Stimulated activated CD4-positive, alpha-beta T cell treated with anti-CD3 and anti-CD28 coated beads, Interleukin-15, amount 100 ng/mL, for 1 hour (primary cell): ENCODE measurements at places on chromosomes 4 and X.

DNA sequence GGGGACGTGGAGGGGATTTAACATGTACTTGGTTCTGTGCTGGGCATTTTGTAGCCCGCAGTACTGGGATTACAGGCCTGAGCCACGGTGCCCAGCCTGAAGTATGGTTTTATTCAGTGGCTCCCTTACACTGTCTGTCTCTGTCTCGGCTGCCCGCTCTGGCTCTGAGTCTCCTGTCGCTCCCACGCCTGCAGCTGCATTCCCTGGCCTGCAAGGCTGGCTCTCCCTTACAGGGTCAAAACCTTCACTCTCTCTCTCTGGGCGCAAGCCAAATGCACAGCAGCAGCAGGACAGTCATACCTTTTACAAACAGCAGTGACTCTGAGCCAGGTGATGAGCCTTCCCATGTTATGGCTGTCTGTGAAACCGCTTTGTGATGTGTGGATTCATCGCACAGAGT lies 72.1 kb downstream of the HTRA3 start:
- DNase-seq, result no peak

- DNase-seq, result no peak
Observed at GRCh38 chr4:163161536-163162205, 5.0 kb downstream of the NAF1 start.

DNA sequence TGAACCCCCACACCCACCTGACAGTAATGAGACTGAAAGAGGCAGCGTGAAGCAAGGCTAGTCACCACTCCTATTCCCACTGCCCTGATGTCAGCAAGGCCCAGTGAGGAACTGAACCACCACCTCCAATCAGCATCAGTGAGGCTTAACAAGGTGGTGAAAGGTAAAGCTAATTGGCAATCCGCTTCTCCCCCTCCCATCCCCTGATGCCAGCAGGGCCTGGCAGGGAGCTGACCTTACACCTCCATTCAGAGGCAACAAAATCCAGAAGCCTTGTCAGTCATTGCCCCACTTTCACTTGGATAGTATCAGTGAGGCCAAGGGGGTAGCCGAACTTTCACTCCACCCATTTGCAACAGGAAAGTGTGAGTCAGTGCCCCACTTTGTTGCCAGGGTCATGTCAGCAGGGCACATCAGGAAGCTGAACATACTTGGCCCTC lies 60.8 kb downstream of the AWAT2 start:
- DNase-seq, result no peak

GRCh38 chr4:143336781-143337599 lies at the start of gene GAB1:
Gene GAB1, plus strand, starts transcription at chr4:143336876. Its CDS starts 313 bp downstream, at chr4:143337189.
- DNase-seq, result no peak

- no peak for DNase-seq
Observed at GRCh38 chrX:67749536-67749935, 205.7 kb downstream of the AR start.

- no peak for DNase-seq
Observed at GRCh38 chr4:26432419-26432818, 57.9 kb downstream of the CCKAR start.

- DNase-seq, result no peak
Observed at GRCh38 chrX:105876658-105877057, 54.3 kb downstream of the NRK start.

DNA sequence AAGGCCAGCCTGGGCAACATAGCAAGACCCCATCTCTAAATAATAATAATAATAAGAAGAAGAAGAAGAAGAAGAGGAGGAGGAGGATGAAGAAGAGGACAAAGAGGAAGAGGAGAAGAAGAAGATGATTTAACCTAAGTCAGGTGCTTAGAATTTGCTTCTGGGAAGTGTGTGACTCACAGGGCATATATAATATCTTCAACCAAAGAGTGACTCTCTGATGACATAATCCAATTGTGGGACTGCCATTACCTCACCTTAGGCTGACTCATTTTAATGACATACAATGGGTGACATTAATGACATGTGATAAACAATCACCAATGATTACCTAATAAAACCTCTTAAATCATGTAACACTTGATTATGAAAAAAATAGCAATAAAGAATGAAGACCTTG lies 32.7 kb upstream of the MBTPS2 start:
- DNase-seq, result no peak

DNA sequence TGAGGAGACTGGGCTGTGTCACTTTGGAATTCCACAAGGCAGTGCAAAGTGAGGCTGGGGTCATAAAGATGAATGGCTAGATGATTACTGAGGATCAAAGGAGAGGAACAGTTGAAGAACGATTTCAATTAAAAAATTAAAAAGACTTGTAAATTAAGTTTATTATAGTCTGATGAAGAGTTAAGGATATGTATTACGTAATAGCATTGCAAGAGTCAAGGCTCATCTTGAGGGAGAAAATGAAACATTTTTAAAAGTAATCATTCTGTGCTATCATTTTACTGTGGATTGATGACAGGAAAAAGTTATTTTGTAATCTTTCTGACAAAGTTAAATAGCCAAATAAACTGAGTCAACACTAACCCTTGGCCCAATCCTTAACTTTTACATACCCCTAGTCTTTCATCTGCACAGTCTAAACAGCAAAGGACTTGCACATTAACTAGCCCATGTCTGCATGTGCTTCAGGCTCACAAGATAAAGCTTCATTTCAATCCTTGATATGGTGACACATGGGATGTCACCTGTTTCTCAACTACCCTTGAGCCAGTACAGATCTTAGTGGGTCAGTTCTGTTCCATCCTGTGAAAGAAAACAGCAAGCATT lies 465.5 kb upstream of the CTSO start:
- no peak for DNase-seq

GRCh38 chrX:28058901-28059300 lies 77.7 kb upstream of the DCAF8L1 start:
- DNase-seq, result no peak

DNA sequence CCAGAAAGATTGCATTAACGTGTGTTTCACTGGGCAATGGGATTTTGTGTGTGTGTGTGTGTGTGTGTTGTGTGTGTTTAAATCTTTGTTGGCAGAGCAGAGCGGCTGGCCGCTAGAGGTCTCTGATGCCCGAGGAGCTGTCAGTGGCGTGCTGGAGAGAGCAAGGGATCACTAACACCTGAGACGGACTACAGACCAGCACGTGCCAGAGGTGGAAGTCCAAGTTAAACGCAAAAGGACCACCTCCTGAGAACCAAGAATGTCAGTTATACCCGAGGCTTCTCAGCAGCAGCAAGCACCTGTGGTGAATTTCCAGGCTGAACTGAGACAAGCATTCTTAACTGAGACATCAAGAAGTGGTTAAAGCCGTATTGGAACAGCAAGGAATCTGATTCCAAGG lies 9.0 kb upstream of the SLC25A14 start:
- no peak for DNase-seq

- DNase-seq, result no peak
Observed at GRCh38 chr4:154140869-154141268, 350.7 kb downstream of the DCHS2 start.

DNA sequence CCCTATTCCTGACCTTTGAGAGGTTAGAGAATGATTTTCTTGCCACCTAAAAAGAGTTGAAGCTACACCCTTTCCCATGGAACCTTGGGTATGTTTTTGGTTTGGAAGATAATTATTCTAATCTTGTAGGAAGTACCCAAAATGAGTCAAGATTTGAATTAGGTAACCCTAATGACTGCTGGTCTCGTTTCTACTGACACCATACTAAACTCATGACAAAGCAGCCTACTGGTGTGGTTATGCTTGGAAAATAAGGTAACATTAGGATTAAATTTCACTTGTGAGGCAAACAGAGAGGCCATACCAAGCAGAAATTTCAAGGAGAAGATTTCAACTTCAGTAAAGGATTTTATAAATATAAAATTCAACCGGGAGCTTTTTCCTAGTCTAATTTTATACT lies 107.9 kb downstream of the FBXW7 start:
- DNase-seq, result no peak

DNA sequence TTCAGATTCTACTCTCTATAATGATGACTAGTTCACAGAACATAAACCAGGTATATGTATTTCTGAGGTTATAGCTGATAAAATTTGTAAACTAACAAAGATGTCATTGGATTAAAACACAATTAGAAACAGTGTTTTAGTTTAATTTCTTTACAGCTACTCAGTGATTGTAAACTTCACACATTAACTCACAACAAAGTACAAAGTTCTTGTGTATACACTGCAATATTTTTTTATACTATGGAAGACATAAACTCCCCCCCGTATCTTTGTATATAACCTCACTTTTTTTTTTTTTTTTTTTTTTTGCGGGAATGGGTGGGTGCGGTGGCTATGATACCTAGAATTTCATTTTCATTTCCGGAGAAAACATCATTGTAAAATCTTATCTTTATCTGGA lies 1043.2 kb downstream of the PCDH18 start:
- no peak for DNase-seq

DNA sequence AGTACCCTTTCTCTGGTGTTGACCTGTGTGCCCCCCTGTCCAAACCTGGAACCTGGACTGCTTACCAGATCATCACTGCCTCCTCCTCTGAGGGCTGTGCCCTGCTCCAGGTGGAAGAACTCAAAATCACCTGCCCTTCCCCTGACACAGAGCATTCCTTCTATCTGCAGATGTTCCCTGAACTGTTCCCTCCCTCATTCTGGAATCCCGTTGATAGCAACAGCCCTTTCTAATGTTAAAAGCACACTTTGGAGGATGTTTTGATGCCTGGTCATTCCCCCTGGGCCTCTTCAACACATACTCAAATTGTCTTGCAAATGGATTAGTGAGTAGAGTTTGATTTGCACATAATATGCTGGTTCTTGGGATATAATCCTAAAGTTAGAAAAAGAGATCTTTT lies 225.8 kb downstream of the FGF13 start:
- no peak for DNase-seq

DNA sequence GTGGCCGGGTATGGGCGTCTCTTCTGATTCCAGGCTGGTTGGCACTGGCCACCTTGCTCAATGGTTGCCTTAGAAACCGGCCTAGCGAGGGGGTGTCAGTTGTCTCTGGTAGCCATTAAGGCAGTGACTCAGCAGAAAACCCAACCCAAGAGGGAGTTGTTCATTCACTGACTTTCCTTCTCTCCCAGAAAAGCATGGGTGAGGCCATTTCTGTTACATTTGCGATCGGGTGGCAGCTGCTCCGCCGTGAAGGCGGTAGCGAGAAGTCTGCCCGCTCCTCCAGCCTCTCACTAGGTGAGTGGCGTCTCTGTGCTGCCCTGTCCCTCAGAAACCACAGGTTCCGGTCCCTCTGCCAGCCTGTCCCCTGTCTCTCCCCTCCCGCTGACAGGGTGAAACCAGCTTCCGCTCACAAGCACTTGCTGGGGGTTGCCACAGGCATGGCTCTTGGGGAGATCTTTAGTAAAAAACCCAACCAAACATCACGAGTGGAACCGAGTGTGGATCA lies 17.4 kb downstream of the IRAK1 start:
- no peak for DNase-seq

DNA sequence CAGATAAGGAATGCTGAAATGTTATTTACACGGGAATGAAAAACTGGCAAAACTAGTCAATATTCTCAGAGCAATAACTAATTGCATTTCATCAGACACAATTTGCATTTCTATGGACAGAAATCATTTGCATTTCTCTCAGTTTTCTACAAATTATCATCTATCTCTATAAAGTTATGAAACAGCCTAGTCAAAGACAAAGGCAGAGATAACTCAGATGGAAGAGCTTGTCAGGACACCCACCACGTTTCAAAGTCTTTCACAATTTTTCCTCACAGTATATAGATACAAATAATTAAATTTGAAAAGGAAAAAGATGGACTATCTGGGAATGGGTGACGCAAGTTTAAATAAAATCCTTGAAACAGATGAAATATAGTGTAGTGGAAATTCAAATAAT lies 230.8 kb downstream of the GASK1B start:
- DNase-seq, result no peak

GRCh38 chrX:30627818-30628652 lies 25.2 kb upstream of the GK start:
- DNase-seq, result no peak

GRCh38 chr4:3112609-3113469 lies 38.4 kb downstream of the HTT start:
- DNase-seq, result no peak

- no peak for DNase-seq
Observed at GRCh38 chr4:148780426-148781005, 338.3 kb upstream of the NR3C2 start.

GRCh38 chrX:69065451-69065850 lies 99.8 kb downstream of the PJA1 start:
- no peak for DNase-seq

GRCh38 chr4:139893801-139894200 lies 228.2 kb downstream of the MGST2 start:
- no peak for DNase-seq

GRCh38 chr4:62952366-62952765 lies 1456.9 kb downstream of the TECRL start:
- no peak for DNase-seq

DNA sequence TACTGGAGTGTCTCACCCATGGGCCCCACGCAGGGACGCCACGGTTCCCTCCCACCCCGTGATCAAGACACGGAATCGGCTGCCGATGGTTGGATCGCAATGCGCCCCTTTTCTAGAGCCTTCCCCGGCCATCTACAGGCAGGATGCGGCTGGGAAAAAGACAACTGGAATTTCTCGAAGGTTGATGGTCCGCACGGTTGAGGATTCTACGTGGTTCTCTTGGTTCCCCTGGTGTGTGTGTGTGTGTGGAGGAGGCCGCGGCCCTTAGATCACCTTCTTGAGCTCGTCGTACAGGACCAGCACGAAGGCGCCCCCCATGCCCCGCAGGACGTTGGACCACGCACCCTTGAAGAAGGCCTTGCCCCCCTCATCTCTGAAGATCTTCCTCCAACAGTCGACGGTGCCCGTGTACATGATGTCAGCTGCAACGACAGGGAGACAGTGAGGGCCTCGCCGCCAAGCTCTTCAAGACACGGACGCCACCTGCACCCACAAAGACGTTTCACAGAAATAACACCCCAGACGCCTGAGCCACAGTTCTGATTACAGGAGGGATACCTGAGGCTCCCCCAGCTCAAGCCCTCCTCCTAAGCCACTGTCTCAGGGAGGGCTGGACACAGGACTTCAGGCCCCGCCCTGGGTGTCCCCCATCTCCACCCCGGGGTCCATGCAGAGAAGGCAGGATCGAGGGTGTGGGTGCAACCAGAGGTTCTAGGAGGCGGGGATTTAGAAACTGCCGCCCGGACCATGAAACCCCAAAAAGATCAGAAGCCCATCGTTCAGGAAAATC lies 5.4 kb downstream of the SLC25A6 start:
- DNase-seq, result no peak

DNA sequence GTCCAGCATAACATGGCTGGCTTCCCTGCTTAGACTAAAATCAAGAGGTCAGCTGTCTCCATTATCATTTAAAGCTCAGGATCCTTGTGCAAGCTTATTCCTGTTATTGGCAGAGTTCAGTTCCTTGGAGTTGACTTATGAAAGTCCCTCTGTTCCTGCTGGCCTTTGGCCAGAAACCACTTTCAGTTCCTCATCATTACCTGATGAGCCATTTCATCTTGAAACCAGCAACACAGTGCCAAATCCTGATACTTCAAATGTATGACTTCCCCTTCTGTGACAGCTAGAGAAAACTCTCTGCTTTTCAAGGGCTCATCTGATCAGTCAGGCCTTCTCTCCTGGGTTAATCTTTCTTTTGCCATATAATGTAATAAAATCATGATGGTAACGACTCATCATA lies 110.6 kb upstream of the FSTL5 start:
- DNase-seq, result no peak
